Transverse colon (tissue), 4 donors: ENCODE measurements at places on chromosomes 4 and X. TPM values are rescaled to one million over a fixed set of nuclear protein-coding genes. Genes with fewer than 3 reads are reported as not detected.

Gene PRR32
- total RNA-seq, result not detected

Gene BEX5
- not detected for total RNA-seq

Gene PNMA6F
- not detected for total RNA-seq

Gene CYLC1
- not detected for total RNA-seq

Gene ADH1A
- total RNA-seq, result not detected

Gene HS6ST2
- not detected for total RNA-seq

Gene PITX2
- 34.4 TPM for total RNA-seq

Gene SLC25A53
- total RNA-seq, result not detected

Gene ADH1C
- 28.1 TPM for total RNA-seq
